ENCODE measurements at places on chromosomes 7 and 10. TPM values are rescaled to one million over a fixed set of nuclear protein-coding genes. Genes with fewer than 3 reads are reported as not detected.

KIAA1549 gene
- total RNA-seq, result 1.6 TPM

- no peak for DNase-seq
These were observed 98.1 kb upstream of the RSU1 start for GRCh38 chr10:16915300-16915699.

CFAP46 gene
- not detected for total RNA-seq

DNA sequence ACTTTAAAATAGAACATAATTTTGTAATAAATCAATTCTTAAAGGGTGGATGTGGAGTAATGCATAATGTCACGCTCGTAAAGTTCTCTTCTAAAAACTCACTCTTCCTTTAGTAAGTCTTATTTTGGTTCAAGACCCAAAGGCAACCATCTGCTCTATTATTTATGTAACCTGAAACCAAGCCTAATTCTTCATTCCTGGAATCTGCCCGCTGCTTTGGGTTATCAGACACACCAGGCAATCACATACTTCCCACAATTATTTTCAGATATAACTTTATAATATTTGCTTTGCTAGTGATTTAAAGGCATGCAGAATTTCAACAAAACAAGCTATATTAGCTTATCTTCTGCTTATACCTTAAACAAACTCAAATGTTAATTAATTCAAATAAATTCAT is 39.0 kb downstream of the RAB11FIP2 start:
- DNase-seq, result no peak

DNA sequence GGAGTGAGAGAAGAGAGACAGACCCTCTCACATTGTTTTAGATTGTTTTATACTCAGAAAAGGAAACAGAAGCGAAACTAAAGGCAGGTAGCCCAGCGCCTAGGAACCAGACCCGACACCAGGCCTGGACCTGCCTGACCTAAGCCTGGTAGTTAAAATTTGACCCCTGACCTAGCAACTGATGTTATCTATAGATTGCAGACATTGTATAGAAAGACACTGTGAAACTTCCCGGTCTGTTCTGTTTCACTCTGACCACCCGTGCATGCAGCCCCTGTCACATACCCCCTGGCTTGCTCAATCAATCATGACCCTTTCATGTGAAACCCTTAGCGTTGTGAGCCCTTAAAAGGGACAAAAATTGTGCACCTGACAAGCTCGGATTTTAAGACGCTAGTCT is 31.6 kb downstream of the VIPR2 start:
- DNase-seq, result no peak

DNA sequence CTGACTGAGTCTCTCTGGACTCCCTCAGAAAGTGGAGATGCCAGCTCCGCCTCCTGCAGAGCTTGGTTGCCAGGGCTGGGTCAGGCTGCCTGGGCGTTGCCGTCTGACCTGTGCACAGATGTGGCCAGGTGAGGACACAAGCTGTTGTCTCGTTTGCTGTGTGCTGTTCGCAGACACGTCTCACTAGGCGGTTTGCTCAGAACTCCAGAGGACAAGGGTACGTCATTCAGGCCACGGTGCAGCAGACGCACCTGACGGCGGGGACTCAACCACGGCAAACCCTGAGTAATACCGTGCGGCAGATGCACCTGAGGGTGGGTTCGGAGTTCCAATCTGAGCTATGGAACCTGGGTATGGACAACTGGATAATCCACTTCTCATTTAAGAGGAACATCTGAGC is 11.7 kb downstream of the GPER1 start:
- no peak for DNase-seq

ASB13 gene
- total RNA-seq, result 46.5 TPM

DNA sequence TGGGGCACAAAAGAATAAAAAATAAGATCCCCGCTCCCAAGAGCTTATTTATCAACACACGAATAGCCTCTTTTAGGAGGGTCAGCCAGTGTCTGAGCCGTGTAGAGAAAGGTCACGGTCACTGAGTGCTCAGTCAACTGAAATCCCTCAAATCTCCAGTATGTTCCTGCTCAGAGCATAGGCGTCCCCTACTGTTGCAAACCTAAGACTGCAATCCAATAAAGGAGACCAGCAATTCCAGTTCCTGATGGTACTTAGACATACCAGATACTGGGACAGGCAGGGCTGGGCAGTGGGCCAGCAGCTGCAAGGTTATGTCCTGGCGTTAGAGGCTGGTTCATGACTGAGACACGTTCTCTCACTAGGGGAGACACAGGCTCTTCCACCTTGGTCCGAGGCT is 93.6 kb downstream of the CACNB2 start:
- DNase-seq, result no peak

UTF1 gene
- not detected for total RNA-seq

DNA sequence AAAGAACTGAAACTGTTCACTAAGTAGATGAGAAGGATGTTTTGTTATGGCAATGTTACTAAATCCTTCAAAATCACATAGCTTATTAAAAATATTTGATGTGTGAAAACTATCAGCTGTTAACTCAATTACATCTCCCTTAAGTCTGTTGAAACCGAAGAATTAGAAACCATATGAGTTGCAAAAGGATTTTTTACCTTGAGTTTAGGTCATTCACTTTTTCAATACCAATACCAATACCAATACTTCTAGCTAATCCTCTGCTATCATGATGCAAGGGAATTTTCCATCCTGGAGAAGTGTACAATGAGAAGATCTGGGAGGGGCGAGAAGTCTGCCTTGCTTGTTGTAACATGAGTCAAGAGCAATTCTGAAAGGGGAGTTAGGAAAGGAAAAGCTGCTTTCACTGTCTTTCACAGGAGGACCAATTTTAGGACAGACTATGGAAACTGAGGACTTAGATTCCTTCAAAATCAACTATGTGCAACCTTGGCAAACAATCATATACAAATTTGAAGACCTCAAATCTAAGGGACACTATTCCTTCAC is 199.7 kb downstream of the IMMP2L start:
- no peak for DNase-seq

CH25H gene
- 6.3 TPM for total RNA-seq

- DNase-seq, result peak; percentile 51
These were observed 97.8 kb downstream of the CHST15 start for GRCh38 chr10:123995461-123996131.

DNA sequence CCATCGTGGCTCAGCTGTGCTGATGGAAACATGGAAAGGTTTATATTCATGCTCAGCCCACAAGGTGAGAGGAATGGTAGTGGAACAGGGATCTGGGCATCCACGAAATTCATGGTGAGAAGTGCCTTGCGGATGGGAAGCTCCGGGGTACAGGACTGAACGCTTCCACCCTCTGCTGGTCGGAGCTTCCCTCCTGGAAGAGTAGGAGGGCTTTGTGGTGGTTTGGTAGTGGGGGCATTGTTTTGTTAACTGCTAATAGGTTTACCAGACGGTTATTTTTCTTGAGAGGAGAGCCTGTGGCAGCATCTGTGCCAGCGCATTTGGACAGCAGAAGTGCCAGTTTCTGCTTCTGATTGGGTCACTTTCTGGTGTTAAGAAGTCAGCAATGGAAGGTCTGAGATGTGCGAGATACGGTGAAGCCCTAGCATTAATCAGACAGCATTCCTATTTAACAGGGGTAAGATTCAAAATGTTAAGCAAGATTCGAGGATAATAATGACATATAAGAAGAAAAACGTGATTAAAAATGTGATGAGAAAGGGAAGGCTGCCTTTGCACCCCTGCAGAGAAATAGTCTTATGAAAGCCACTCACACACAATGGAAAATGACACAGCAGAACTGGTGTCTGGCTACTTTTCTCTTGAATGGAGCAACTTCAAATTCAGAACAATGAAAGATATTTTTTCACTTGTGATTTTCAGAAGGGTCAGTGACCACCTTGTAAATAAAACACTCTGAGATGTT is 17.7 kb downstream of the ABCA13 start:
- DNase-seq, result no peak

DNA sequence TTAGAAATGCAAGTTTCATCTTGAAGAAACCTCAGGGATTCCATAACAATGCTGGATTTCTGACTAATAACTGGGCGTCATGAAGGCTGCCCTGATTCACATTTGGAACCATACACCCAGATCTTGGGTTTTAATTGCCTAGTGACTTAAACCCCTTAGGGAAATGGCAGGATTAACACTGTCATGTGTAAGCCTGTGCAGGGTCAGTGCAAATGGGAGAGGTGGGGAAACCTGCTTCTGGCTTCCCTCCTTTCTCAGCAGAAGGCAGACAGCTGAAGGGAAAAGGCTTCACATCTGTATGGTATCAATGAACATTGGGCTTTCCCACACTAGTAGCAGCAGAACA is 364.2 kb downstream of the ANKRD30A start:
- no peak for DNase-seq

SKAP2 gene
- total RNA-seq, result 44.0 TPM

ZNF503 gene
- total RNA-seq, result 13.4 TPM

DNA sequence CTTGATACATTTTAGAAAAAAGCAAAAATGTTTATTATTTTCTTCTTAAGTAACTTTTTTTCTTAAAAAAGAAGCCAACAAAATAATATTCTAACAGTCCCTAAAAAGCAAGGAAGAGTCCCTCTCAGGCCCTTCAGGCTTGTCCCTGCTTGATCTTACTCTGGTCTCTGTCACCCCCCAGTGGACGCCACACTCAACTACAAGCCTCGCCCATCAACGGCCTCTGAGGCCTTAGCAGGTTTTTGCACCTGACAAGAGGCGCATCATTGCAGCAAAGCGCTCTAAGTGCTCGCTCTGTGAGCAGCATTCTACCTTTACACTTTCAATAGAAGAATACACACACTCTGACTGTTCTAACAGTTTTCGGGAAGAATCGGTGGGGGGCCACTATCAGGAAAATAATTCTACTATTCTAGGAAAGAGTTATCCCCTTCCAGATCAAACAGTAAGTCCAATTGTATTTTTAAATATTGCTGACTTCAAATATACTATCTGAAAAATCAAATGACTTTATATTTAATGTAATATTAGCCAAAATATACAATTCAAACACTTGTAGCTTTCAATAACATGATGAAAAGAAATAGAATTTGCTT is 139.2 kb downstream of the USP6NL start:
- no peak for DNase-seq

- DNase-seq, result no peak
These were observed 713.5 kb downstream of the SORCS1 start for GRCh38 chr10:106450966-106451365.

GRCh38 chr7:33669251-33669670 is 236.1 kb upstream of the BMPER start:
- no peak for DNase-seq

Data from omental fat pad (tissue), 4 donors.